Testis (tissue), 5 donors: ENCODE measurements at places on chromosomes 3 and 15. TPM values are rescaled to one million over a fixed set of nuclear protein-coding genes. Genes with fewer than 3 reads are reported as not detected.

ANKDD1A gene
- 31.8 TPM for total RNA-seq

NRG4 gene
- total RNA-seq, result 14.6 TPM

HDC gene
- 5.8 TPM for total RNA-seq

DNA sequence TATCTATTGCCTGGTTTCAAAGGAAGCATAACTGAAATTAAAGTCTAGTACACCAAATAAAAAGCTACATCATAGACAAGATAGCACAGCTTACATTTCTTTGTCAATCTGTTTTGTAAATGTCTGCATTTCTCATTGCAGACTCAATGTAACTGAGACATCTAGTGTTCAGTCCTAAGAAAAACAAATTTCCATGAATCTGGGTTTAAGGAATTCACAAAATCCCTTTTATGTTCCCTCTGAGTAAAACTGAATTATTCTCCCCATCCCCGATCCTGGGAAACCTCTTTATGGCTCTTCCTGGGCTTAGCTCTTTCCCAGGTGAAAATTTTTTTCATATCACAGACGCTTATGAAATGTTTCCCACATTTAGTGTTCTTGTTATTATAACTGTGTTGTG, 21.6 kb upstream of the RASA2 start:
- no peak for DNase-seq

- no peak for DNase-seq
These were observed 101.5 kb upstream of the SLC6A6 start for GRCh38 chr3:14300721-14301399.
